ENCODE measurements at places on chromosomes 7 and 10. TPM values are rescaled to one million over a fixed set of nuclear protein-coding genes. Genes with fewer than 3 reads are reported as not detected.

The WDR11 gene
- total RNA-seq: 72.4 TPM

The TSPAN14 gene
- 59.5 TPM for total RNA-seq

The SEMA3E gene
- total RNA-seq: 9.1 TPM

The PAX4 gene
- total RNA-seq: not detected

DNA sequence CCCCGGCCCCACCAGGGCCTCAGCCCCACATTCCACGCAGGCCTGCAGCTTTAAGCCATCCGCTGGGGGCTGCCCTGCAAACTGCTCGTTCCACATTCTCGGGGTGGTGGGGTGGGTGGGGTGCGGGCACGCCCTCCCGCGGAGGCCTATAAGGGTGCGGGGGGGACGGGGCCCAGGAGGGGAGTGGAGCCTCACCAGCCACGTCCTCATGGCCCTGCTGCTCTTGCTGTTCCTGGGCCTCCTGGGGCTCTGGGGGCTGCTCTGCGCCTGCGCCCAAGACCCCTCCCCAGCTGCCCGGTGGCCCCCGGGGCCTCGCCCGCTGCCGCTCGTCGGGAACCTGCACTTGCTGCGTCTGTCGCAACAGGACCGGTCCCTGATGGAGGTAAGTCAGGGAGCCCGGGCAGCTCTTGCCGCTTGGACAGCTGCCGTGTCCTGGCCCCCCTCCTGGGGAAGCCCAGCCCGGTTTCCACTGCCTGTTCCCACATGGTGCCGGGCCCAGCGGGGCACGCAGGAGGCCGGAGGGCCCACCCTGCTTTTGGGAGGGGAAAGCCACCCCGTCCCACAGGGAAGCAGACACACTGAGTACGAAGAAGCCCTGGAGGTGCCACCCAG lies at the start of gene CYP2W1:
CYP2W1 (plus strand) TSS at position 178 of the 612 bp plus-strand sequence; CDS start at position 209, 31 bp downstream.
- H3K27ac ChIP-seq: no peak within 1 kb of the TSS
- no peaks in the 10 kb centered on the region for H3K27me3 ChIP-seq
- DNase-seq: no peak
- H3K36me3 ChIP-seq: no peaks in the 10 kb centered on the region
